Central memory CD4-positive, alpha-beta T cell (primary cell): ENCODE measurements at places on chromosomes 7 and 10.

DNA sequence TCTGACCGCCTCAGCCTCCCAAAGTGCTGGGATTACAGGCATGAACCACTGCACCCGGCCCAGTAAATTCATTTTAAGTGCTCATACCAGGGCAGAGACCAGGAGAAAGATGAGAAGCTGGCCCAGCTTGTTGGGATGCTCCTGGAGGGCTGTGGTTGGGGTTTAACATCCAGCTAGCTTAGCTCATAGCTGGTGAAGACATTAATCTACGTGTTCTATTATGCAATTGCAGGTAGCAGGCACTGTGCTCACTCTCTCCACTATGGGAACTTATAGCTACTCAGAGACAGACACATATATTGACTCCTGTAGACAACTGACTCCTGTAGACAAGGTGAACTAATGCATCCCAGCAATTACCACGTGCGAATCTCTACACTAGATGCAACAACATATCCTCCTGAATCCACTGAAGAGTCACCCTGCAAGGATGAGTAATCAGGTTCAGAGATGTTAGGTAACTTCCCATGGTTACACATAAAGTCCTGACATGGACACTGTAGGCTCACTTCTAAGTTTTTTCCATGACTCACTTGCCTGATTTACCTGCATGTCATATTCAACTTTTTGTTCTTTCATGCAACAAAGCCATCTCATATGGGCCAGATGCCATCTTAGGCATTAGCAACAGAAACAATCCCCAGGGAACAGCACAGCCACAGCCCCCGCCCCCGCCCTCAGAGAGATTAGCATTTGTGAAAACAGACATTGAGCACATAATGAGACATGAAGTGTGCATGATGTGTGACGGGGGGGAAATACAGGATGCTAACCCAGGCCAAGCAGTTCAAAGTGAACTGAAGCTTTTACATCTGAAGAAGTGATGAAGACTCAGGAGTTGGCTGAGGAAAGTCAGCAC, 37.2 kb downstream of the ERLIN1 start:
- no peak for DNase-seq

DNA sequence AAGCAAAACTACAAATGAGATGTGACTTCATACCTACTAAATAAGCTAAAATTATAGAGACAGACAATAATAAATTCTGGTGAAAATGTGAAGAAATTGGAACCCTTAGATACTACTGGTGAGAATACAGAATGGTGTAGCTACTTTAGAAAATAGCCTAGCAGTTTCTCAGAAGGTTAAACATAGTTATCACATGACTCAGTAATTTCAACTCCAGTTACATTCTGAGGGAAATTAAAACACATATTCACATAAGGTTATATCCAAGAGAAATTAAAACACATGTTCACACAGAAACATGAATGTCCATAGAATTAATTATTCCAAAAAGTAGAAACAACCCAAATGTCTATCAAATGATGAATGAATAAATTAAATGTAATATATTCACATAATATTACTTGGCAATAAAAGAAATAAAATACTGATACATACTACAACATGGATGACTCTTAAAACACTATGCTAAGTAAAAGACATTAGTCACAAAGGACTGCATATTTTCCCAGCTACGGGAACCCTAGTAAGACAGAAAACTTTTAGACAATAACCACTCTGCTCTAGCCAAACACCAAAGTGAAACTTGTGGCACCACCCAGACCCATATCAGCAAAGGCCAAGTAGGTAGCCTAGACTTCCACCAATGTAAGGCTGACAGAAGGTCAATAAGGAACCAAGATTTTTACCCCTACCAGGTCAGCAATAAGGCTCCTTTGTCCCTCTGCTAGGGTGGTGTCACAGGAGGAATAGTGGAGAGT, 25.1 kb downstream of the SLC25A40 start:
- no peak for DNase-seq

DNA sequence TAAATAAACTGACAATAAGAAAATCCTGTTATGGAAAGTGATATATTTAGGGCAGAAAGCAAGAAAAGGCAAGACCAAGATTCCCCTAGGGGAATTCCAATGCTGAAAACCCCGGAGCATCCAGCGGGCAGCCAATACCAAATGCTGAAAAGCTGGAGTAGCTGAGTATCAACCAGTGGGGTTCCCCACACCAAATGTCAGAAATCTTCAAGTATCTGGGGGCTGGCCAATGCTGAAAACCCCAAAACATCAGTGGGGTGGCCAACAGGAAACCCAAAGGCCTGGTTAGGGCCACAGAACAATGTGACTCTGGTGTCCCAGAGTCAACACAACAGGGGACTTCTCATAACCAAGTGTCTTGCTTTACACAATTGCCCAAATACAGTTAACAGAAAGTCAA, 271.8 kb upstream of the CACNA2D1 start:
- no peak for DNase-seq

- DNase-seq: no peak
These were observed 521.0 kb downstream of the SORCS1 start for GRCh38 chr10:106643473-106643872.

DNA sequence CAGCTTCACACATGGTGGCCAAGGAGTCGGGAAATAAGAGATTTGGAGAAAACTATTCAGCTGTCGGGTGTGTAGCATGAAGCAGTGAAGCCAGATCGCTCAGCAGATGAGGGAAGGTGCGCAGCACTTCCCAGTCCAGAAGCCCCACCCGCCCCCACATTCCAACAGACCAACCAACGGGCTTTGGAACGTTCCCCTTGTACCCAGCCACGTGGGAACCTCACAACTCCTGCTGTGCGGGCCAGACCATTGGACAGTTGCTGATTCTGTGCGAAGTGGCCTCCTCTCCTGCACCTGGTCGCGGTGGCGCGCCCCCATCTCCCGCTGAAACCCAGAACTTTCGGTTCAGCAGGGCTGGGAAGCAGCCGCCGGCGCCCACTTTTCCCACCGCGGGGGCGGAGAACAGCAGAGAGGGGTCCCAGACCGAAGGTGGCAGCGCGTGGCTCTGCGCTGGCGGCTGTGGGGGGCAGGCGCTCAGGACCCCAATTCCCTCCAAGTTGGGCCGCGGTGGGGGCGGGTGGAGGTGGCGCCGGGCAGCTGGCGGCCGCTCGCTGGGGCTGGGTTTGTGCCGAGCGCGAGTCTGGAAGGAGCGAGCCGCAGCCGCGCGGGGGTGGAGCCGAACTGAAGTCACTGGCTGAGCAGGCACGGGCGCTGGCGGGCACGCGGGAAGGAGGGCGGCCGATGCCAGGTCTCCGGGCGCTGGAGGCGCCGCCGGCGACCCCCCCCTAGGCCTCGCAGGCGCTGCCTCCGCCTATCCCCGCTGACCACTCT, 1301.5 kb upstream of the SORCS1 start:
- DNase-seq: no peak

GRCh38 chr10:123068087-123068853, 59.5 kb downstream of the ACADSB start:
- DNase-seq: no peak

- no peak for DNase-seq
These were observed 1022.6 kb downstream of the LRMDA start for GRCh38 chr10:76453997-76454396.

DNA sequence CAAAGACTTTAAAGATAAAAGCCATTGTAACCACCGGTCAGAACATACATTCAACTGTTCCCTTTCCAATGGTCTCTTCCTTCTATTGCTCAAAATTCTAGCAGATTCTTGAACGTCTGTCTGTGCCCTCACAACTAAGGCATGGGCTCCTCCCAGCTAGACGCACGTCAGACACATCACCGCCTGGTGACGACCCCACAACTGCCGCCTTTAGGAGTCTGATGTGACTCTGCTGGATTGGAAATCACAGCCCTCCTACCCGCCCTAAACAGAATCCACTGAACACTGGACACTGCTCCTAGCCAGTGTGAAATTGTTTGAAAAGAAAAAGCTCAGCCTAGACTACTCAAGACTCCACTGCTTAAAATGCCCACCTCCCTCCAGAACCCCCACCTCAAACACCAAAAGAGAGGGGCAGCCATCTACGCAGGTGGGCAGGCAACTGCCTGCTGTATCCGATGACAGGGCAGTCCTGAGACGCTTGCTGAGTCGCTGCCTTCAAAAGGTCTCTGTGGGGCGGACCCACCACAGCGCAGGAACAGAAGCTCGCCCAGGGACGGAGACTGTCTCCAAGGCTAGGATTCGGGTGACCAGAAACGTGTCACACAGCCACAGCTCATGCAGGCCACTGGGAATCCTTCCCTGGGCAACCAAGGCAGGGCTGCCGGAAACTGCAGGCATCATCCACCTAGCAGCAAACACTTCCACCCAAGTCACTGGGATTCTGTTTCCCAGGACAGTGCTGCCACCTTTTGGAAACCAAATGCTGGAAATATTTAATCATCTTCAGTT, 34.7 kb downstream of the GSDME start:
- no peak for DNase-seq

- DNase-seq: no peak
These were observed 26.5 kb upstream of the EPC1 start for GRCh38 chr10:32373496-32373895.

DNA sequence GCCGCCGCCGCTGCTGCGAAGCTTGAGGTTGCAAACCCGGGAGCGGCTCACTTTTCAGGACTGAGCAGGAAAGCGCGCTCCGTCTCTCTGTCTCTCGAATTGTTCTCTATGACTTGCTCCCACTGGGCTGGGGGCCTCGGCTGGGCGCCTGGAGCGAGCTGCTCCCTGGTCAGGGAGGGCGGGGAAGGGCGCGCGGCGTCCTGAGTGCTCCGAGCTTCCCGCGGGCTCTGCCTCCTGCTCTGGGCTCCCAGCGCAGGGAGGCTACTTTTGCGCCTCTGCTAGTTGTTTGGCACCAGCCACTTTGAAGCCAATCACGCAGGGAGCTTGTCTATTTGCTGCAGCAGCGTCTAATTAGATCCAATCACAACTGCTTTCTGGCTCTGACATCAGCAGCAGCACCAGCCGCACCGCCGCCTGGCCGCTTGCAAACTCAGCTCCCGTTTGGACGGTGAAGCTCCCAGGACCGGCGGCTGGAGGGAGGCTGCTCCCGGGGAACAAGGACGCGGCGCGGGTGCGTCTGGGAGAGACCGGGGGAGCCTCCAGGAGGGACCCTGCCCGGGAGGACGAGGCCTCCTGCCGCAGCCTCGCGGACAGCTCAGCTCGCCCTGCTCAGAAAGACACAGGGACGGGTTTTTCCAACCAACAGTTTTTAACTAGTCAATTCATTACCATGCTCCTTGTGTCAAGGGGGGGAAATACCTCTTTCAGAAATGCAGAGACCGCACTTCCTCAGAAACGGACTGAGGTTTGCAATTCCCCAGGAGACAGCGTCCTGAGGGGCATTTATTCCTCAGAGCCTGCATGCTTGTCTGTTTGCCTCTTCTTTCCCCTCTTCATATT, at the start of gene ADARB2:
Gene ADARB2, minus strand, starts transcription at position 304 of the 840 bp plus-strand sequence.
- DNase-seq: no peak

- DNase-seq: no peak
These were observed 76.8 kb downstream of the TMEM106B start for GRCh38 chr7:12287901-12288300.

DNA sequence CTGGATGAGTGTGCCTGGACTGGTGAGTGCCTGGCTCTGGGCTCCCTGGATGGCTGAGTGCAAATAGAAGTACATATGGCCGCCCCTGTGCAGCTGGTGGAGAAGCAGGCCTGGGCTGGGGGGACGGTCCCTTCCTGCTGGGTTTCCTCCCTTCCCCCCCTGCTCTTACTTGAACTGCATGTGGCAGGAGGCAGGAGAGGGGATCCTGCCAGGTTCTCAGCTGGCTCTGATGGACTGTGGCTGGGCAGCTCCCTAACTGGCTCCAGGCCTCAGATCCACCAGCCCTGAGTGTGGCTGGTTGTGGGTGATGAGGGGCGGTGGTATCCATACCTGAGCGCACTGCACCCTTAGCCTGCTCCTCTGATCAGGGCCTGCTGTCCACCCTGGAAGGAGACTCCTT, 26.9 kb downstream of the ADCY1 start:
- DNase-seq: no peak

DNA sequence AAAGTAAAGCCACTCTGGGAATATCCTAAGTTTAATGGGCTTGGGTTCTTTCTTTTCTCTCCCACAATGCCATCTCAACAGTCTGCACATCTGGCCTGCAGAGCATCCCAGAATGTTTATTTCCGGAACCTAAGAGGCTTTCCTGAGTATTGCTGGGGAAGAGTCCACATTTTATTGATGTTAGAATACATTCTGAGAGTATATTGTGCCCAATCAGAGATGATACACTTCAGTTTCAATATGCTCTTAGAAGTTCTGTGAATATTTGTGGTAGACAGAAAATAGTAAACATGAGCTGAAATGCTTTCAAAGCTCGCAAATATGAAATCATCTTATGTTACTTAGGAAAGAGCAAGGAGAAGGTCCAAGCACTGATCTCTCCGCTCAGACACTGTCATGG, 200.6 kb downstream of the TWIST1 start:
- DNase-seq: no peak

DNA sequence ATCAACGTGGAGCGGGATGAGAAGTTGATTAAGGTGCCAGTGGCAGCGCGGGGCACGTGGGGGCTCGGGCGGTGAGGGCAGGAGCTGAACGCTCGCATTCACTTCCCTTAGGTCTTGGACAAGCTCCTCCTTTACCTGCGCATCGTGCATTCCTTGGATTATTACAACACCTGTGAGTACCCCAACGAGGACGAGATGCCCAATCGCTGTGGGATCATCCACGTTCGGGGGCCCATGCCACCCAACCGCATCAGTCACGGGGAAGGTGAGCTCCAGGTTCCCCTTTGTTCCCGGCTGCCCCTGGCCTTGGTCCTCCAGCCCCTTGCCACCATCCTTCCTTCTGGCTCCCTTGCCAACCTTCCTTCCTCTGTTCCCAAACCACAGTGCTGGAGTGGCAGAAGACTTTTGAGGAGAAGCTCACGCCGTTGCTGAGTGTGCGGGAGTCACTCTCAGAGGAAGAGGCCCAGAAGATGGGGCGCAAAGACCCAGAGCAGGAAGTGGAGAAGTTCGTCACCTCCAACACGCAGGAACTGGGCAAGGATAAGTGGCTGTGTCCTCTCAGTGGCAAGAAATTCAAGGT, 2.5 kb downstream of the UFSP1 start:
- DNase-seq: peak; percentile 33

GRCh38 chr10:35005868-35006267, 84.3 kb downstream of the CUL2 start:
- no peak for DNase-seq

DNA sequence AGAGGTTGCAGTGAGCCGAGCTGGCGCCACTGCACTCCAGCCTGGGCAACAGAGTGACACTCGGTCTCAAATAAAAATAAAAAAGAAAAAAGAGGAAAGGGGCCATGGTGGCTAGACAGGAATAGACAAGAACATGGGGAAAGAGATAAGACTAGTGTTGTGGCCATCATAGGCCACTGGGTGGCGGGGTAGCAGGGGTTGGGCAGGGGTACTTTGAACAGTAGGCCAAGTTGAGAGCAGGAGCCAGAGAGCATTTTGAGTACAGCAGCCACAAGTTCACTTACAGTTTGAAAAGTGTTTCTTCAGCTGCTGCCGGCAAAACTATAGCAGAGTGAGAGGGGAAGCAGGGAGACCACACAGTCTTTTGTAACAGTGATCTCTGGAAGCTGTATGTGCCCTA, 656.0 kb downstream of the CNTNAP2 start:
- DNase-seq: no peak

DNA sequence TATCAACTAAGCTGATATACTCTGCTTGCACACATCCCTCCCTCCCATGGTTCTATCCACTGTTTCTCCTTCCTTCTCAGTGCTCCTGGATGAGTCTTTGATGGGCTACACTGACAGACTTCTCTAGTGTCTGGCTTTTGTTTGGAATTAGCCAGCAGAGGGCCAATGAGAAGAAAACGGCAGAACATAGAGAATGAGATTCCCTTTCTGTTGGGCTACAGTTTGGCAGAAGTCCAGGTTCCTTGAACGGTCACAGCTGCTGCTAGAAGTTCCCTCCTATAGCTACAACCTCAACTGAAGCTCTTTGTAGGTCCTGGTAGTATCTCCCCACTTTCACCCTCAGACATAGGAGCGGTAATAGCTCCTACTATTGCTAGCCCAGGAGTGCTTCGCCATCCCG, 251.1 kb upstream of the LRRN3 start:
- DNase-seq: no peak
